ENCODE measurements at places on chromosomes 6 and 20. TPM values are rescaled to one million over a fixed set of nuclear protein-coding genes. Genes with fewer than 3 reads are reported as not detected.

Gene ANKRD66
- total RNA-seq, result not detected

Gene CST2
- total RNA-seq, result 2.1 TPM

Gene HLA-C
- total RNA-seq, result 299 TPM

Gene GHRH
- not detected for total RNA-seq

Gene TMEM244
- not detected for total RNA-seq

Gene GABRR2
- total RNA-seq, result not detected

Gene LRRC73
- total RNA-seq, result 1.4 TPM

Gene KHDRBS2
- 0.17 TPM for total RNA-seq

Gene LRRC1
- 12.8 TPM for total RNA-seq

Gene MOG
- not detected for total RNA-seq

Gene TRDN
- not detected for total RNA-seq

Gene FLRT3
- 0.97 TPM for total RNA-seq

Gene TSPO2
- not detected for total RNA-seq

Gene OR2H1
- total RNA-seq, result not detected

Gene CNKSR3
- total RNA-seq, result 23.9 TPM
